ENCODE measurements at places on chromosomes 2 and 18.

- DNase-seq: no peak
These were observed 154.6 kb downstream of the CCDC74A start for GRCh38 chr2:131682122-131682944.

DNA sequence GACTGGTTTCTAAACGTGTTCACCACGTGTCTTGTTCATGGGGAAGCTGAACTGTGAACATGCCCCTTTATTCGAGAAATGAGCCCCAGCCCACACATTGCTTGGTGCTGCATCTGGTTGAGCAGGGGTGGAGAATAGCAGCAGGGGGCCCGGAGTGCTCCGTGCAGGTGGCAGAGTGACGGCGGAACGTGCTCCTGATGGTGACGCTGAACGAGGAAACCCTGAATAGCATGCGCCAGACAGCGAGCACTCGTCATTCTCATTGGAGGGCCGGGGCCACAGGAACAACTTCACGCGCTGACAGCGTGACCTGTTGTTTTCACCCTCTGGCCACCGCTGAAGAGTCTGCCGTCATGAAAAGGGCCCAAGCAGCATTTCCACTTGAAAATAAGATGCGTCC, 125.8 kb upstream of the TPO start:
- no peak for DNase-seq

- no peak for DNase-seq
These were observed 66.4 kb upstream of the EPAS1 start for GRCh38 chr2:46230677-46231425.

DNA sequence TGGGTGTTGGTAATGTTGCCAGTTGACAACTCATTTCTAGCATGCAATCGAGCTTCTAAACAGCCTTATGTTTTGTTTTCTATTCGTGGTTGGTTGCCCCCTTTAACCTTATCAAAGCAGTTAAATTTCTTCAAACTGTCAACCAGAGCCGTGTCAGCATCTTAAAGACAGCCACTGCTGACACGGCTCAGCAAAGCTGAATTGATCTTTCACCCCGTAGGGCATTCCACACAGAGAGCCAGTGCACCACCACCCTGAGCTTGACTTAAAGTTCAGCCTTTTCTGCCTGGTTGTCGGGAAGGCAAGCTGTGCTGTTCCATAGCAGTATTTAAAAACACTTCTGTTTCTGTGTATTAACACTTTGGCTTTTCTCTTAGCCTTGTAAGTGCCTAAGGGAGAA, 355.0 kb upstream of the CHST9 start:
- no peak for DNase-seq

- DNase-seq: no peak
These were observed 10.1 kb upstream of the SANBR start for GRCh38 chr2:61055557-61055956.

DNA sequence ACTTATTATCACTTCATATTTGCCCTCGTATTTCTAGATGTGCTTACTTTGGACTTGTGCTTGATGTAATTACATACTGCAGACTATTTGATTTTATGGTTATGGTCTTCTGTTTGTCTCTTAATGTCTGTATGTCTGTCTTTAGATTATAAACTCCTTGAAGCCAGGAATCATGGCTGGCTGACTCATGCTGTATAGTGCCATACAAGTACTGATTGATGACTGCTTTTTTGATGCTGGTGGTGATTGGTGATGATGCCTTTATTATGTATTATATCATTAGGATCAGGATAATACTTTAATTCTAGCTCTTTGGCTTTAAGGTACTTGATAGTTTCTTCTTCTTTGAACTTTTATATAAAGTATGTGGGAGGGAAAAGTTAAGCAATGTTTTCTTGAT, 17.3 kb downstream of the SMCHD1 start:
- DNase-seq: no peak

DNA sequence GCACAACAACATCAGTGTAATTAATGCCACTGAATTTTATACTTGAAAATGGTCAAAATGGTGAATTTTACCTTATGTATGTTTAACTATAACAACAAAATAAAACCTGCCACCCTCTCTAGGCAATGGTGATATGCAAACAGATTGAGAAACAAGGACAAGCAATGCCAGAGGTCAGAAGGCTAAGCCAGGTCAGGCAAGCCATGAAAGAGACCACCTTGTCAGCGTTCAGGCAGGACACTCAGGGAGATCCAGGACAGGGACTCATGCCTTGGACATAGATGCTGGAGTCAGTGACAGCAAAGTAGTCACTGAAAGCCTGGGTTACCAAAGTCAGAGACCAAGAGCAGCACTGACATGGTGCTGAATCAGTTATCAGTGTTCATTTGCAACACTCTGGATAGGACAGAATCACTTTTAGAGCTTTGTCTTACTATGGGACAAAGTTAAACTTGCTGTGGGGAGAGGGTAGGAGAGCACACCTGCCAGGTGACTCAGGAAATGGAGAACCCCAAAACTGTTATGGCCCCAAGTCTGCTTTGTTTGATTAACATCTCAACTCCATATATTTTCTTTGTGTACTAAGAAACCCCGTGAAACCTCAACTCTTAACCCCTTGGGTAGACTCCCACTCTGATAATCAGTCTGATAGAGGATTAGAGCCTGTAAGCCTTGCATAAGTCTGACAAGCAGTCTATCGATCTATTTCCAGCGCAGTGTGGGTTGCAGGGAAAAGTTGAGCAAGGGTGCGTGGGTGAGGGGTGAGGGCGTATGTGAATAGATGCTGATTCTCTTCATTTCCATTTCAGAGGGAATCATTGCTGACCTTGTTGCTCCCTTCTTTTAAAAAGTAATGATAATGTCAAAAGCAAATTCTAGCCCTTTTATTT, 48.7 kb upstream of the ZNF385B start:
- DNase-seq: no peak

- DNase-seq: no peak
These were observed 203.4 kb upstream of the ID2 start for GRCh38 chr2:8478471-8478793.

DNA sequence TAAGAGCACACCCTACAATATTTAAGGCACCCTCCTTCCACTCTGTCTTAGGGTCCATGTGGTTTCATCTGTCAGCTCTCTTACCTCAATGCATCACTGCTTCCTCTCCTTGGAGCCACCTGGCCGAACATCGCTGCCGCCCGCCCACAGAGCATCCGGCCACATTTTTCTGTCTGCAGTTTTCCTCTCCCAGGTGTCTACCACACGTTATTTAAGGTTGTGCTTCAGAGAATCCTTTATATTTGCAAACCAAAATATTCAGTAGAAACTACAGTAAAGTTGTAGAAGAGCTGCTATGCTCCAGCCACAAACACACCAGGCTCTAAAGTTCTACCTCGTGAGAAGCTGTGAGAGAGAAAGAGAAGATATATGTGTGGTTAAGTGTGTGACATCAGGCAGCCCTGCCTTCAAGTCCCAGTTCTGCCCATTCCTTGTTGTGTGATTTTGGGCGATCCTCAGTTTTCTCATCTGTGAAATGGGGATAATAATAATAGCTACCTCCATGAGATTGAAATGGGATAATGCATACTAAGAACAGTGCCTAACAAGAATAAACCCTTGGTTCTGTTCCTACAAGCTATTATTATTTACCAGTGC, 4.9 kb upstream of the STK17B start:
- peak; percentile 90 for DNase-seq

GRCh38 chr2:192126426-192126825, 68.3 kb downstream of the TMEFF2 start:
- no peak for DNase-seq

DNA sequence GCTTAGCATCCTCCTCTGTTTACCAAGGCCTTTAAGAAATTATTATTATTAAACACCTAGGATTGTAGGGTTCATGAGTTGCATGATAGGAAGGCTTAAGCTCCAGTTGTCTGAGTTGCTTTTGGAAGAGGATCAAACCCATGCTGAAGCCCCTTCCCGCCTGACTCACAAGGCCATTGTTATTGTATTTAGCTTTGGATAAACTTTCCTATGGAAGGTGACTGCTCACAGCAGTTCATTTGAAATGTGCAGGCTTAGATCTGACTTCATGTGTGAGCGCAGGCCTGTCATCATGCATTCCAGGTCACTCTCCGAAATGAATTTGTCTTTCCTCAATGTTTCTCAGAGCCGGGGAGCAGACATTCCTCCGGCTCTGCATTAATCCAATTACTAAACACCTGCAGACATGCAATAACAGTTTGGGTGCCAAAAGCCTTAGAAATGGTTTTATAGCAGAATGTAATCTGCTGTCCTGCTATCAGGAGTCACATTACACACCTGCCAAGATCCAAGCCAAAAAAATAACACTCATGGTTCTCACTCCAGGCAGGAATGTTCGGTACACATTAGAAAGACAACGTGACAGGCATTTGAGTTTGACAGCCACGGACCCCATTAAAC, 119.9 kb downstream of the OSR1 start:
- DNase-seq: no peak

Data from central memory CD8-positive, alpha-beta T cell (primary cell).